ENCODE measurements at places on chromosomes 12 and 14. TPM values are rescaled to one million over a fixed set of nuclear protein-coding genes. Genes with fewer than 3 reads are reported as not detected.

The ACSM4 gene
- not detected for total RNA-seq

The ATN1 gene
- 31.3 TPM for total RNA-seq

The GPX2 gene
- total RNA-seq, result not detected

The KCNMB4 gene
- total RNA-seq, result 1.4 TPM

The LRTM2 gene
- total RNA-seq, result not detected

The ATF7IP gene
- 149 TPM for total RNA-seq

The CCDC88C gene
- total RNA-seq, result 209 TPM

The IGF1 gene
- 1.3 TPM for total RNA-seq

The HPD gene
- not detected for total RNA-seq

The MLH3 gene
- 18.2 TPM for total RNA-seq

The KRT85 gene
- total RNA-seq, result not detected

The RD3L gene
- not detected for total RNA-seq

The ARL6IP4 gene
- 211 TPM for total RNA-seq

The RNASE3 gene
- total RNA-seq, result not detected

The KRT71 gene
- total RNA-seq, result not detected

The CLEC7A gene
- 0.36 TPM for total RNA-seq

The A2M gene
- total RNA-seq, result 3.4 TPM

The GARIN6 gene
- not detected for total RNA-seq

The PRPH gene
- total RNA-seq, result not detected

The KIF5A gene
- total RNA-seq, result 1.6 TPM

The KRT5 gene
- not detected for total RNA-seq

The SP7 gene
- total RNA-seq, result not detected

The FLVCR2 gene
- 5.0 TPM for total RNA-seq

The DLK1 gene
- total RNA-seq, result not detected

The ERP27 gene
- 11.8 TPM for total RNA-seq

The COL2A1 gene
- total RNA-seq, result not detected

The ACADS gene
- total RNA-seq, result 17.1 TPM

The PA2G4 gene
- 227 TPM for total RNA-seq

The SMAGP gene
- total RNA-seq, result 4.1 TPM

The SIX1 gene
- not detected for total RNA-seq

The AKAP5 gene
- 1.7 TPM for total RNA-seq

The GPR135 gene
- total RNA-seq, result 2.4 TPM

The CACNB3 gene
- total RNA-seq, result 13.4 TPM

The RNFT2 gene
- total RNA-seq, result 11.4 TPM

The PTGDR gene
- 3.1 TPM for total RNA-seq

The PTGER2 gene
- 115 TPM for total RNA-seq

The GUCY2C gene
- not detected for total RNA-seq

The CAPZA3 gene
- not detected for total RNA-seq

The DDX54 gene
- 70.1 TPM for total RNA-seq

The SOAT2 gene
- 9.8 TPM for total RNA-seq

The HOXC4 gene
- total RNA-seq, result 1.5 TPM

The KRT74 gene
- total RNA-seq, result not detected

The CCDC175 gene
- not detected for total RNA-seq

The MORN3 gene
- 6.2 TPM for total RNA-seq

The HOXC6 gene
- total RNA-seq, result not detected

The APOF gene
- not detected for total RNA-seq

The STXBP6 gene
- total RNA-seq, result not detected

The SYNDIG1L gene
- not detected for total RNA-seq

The CD4 gene
- 3.0 TPM for total RNA-seq

The FOXG1 gene
- not detected for total RNA-seq

The WASHC4 gene
- total RNA-seq, result 49.8 TPM

Measured in activated naive CD8-positive, alpha-beta T cell treated with anti-CD3 and anti-CD28 coated beads, Interleukin-2, amount 10 ng/mL, durations not matched to agents 7 days and 5 days (primary cell).